ENCODE measurements at places on chromosomes 3 and 15. TPM values are rescaled to one million over a fixed set of nuclear protein-coding genes. Genes with fewer than 3 reads are reported as not detected.

DNA sequence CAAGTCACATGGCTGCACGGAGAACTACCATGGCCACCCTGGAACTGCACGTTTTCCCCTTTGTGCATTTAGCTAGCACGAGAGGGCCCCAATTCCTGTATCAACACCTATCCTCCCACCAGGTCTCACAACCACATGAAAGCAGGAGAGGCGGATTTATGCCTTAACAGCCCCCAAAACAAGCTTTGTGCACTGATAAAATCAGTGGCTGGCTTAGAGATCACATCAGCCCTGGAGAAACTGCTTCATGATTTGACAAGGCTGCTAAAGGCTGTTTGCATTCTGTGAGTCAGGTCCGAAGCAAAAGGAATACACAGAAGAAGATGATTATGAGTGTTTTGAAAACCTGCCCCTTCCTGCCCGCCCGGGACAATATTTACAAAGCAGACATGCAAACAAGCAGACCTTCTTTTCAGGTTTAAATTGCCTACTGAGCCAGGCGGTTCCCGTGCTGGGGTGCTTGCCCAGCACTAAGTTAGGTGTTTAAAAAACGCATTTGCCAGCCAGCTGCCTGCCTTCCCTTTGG lies 25.9 kb downstream of the CEMIP start:
- H3K36me3 ChIP-seq, result no peaks in the 10 kb centered on the region
- H3K4me1 ChIP-seq, result no peaks in the 10 kb centered on the region
- no peak overlapping the region for H3K27ac ChIP-seq
- no peaks in the 10 kb centered on the region for H3K27me3 ChIP-seq

GRCh38 chr3:142963516-142964448 lies at the start of gene PAQR9:
Gene PAQR9 (minus strand): TSS chr3:142963674. CDS start chr3:142963336, 338 bp downstream.
- no peaks in the 10 kb centered on the region for H3K27me3 ChIP-seq
- H3K36me3 ChIP-seq, result no peaks in the 10 kb centered on the region
- peak; percentile 14 for DNase-seq
- H3K4me3 ChIP-seq, result peak within 1 kb of the TSS; percentile 64
- H3K27ac ChIP-seq, result peak within 1 kb of the TSS; percentile 68
- H3K4me1 ChIP-seq, result peaks cover 6% of the 10 kb centered on the region

DNA sequence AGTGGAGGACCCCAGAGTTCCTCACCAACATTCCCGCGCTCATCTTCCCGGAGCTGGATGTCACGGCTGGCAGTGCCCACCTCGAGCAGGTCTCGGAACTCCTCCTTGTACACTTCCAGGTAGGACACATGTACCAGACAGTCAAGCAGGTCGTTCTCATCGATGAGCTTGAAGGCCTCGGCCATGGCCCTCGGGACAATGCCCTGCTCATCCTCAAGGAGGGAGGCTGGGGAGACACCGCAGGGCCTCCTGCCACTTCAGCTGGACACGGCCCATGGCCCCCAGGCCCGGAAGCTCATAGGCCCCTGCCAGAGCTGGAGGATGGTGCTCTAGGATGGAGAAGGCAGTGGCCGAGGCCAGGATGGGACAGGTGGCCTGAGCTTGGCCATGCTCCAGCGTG lies 5.6 kb downstream of the KIF7 start:
- no peaks in the 10 kb centered on the region for H3K36me3 ChIP-seq
- no peak overlapping the region for H3K4me3 ChIP-seq
- H3K27ac ChIP-seq, result no peak overlapping the region
- H3K4me1 ChIP-seq, result peaks cover 4% of the 10 kb centered on the region
- peaks cover 6% of the 10 kb centered on the region for H3K27me3 ChIP-seq

- H3K27ac ChIP-seq, result no peak overlapping the region
- no peaks in the 10 kb centered on the region for H3K27me3 ChIP-seq
- no peaks in the 10 kb centered on the region for H3K4me1 ChIP-seq
- DNase-seq, result no peak
- H3K4me3 ChIP-seq, result no peak overlapping the region
- no peaks in the 10 kb centered on the region for H3K36me3 ChIP-seq
Measured at GRCh38 chr3:153892126-153892525, 229.1 kb upstream of the ARHGEF26 start.

- H3K27me3 ChIP-seq, result no peaks in the 10 kb centered on the region
- no peak overlapping the region for H3K4me3 ChIP-seq
- no peaks in the 10 kb centered on the region for H3K36me3 ChIP-seq
- no peak overlapping the region for H3K27ac ChIP-seq
- DNase-seq, result no peak
Measured at GRCh38 chr15:69583626-69584025, 131.0 kb downstream of the RPLP1 start.

GRCh38 chr3:123351501-123351900 lies 97.4 kb downstream of the ADCY5 start:
- H3K4me3 ChIP-seq, result no peak overlapping the region
- H3K27me3 ChIP-seq, result no peaks in the 10 kb centered on the region
- DNase-seq, result no peak
- no peak overlapping the region for H3K27ac ChIP-seq
- H3K36me3 ChIP-seq, result no peaks in the 10 kb centered on the region
- H3K4me1 ChIP-seq, result no peaks in the 10 kb centered on the region

- H3K4me3 ChIP-seq, result no peak overlapping the region
- no peaks in the 10 kb centered on the region for H3K36me3 ChIP-seq
- no peaks in the 10 kb centered on the region for H3K4me1 ChIP-seq
- no peak for DNase-seq
- no peak overlapping the region for H3K27ac ChIP-seq
Measured at GRCh38 chr3:8954938-8955763, 8.1 kb downstream of the RAD18 start.

DNA sequence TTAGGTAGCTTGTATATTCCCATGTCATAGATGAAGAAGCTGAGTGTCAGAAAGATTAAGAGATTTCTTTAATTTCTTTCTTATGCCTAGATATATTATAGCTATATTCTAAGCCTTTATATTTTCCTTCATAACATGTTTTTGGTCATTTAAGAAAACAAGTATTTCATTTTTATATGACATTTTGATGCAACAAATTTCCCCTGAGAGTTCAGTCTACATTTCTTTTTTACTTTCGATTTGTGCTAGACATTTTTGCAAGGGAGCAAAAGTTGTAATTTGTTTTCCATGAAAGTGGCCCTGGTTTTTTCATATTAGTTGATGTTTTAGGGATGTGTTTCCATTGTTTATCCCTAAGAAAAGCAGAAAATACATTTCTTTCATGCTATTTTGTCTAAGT lies 344.9 kb downstream of the NLGN1 start:
- no peak overlapping the region for H3K27ac ChIP-seq
- DNase-seq, result no peak
- no peaks in the 10 kb centered on the region for H3K36me3 ChIP-seq
- peak overlapping the region; percentile 10 for H3K4me3 ChIP-seq
- H3K4me1 ChIP-seq, result no peaks in the 10 kb centered on the region

DNA sequence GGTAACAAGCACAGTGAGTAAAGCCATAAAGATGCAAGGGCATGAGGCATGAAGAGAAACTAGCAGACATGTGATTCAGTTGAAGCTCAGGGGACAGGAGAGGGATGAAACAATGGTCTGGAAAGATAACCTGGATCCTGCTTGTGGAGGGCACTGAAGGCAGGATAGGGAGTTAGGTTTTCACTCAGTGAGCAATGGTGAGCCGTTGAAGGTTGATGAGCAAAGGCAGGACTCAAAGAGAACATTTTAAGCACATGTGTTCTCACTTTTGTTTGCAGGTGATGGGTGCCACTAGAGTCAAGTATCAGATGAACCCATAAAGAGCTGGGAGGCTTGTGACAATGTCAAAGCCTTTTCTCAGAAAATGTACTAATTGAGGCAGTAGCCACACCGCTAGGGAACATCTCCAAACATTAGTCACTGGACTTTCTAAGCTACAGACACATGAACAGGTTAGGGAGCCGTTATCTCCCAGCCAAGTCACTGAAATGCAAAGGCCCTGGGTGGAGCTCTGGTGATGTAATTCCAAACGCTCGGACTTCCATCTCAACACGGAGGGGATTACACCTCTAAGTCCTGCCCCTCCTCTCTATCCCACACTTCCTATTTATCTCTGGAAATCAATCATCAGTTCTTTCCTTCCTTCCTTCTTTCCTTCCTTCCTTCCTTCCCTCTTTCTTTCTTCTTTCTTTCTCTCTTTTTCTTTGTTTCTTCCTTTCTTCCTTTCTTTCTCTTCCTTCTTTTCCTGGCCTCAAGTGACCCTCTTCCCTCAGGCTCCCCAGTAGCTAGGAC lies 22.7 kb downstream of the KLHL6 start:
- DNase-seq, result no peak
- no peaks in the 10 kb centered on the region for H3K27me3 ChIP-seq
- peaks cover 16% of the 10 kb centered on the region for H3K4me1 ChIP-seq
- no peak overlapping the region for H3K27ac ChIP-seq
- H3K36me3 ChIP-seq, result no peaks in the 10 kb centered on the region

DNA sequence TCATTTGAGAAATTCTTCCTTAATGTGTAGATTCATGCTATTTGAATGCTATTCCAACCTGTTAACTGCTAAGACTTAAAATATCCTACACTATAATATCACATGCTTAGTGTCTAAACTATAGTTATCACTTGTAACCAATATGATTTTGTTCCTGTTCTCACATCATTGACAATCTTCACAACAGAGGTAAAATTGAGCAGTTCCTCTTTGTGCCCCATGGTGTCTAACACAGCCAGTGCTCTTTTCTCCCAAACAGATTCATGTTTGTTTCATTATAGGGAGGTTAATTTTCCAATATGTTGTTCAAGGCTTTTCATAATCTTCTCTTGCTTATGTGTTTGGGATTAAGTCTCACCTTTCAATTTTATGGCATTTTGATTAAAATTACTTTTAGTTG lies 591.1 kb downstream of the ZPLD1 start:
- no peaks in the 10 kb centered on the region for H3K36me3 ChIP-seq
- H3K27ac ChIP-seq, result no peak overlapping the region
- no peak for DNase-seq
- H3K27me3 ChIP-seq, result no peaks in the 10 kb centered on the region
- H3K4me1 ChIP-seq, result no peaks in the 10 kb centered on the region

DNA sequence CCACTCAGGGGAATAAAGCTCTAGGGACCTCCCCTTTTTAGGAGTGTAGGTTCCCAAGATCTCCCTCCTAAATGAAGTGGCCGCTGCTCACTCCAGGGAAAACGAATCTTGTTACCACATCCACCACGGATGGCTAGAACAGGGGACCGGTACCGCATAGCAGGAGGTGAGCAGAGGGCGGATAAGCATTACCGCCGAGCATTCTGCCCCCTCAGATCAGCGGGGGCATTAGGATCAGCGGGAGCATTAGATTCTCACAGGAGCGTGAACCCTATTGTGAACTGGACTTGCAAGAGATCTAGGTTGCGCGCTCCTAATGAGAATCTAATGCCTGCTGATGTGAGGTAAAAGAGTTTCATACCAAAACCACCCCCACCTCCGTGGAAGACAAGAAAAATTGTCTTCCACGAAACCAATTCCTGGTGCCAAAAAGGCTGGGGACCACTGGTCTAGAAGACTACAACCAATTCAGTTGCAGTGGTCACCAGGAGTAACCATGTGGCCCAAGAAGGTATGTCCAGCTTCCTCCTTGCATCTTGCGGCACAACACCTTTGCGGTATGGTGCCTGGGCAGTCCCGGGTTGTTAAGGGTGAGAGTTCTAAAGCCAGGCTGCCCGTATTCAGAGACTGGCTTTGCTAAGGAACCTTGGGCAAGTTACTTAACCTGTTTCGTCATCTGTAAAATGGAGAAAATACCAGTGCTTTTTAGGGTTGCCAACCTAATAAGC lies 1.1 kb upstream of the SS18L2 start:
- H3K36me3 ChIP-seq, result peaks cover 6% of the 10 kb centered on the region
- DNase-seq, result no peak
- peak overlapping the region; percentile 92 for H3K4me3 ChIP-seq
- no peaks in the 10 kb centered on the region for H3K27me3 ChIP-seq

DNA sequence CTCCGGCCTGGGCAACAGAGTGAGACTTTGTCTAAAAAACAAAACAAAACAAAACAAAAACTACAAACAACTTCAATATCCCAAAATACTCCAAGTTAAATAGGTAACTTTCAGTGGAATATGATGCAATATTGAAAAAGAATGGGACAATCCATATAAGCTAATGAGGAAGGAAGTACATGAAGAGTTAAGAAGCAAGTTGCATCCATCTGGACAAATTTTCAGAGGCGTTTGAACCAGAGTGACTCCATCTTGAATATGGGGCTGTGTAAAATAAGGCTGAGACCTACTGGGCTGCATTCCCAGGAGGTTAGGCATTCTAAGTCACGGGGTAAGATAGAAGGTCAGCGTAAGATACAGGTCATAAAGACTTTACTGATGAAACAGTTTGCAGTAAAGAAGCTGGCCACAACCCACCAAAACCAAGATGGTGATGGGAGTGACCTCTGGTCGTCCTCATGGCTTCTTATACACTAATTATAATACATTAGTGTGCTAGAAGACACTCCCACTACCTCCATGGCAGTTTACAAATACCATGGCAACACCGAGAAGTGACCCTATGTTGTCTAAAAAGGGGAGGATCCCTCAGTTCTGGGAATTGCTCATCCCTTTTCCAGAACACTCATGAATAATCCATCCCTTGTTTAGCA lies 58.1 kb upstream of the LCTL start:
- DNase-seq, result no peak
- no peak overlapping the region for H3K27ac ChIP-seq
- peaks cover 32% of the 10 kb centered on the region for H3K27me3 ChIP-seq
- peaks cover 2% of the 10 kb centered on the region for H3K4me1 ChIP-seq

GRCh38 chr3:15356176-15356575 lies 23.8 kb upstream of the SH3BP5 start:
- H3K4me1 ChIP-seq, result no peaks in the 10 kb centered on the region
- no peak for DNase-seq

GRCh38 chr3:101391413-101391950 lies 71.1 kb upstream of the IMPG2 start:
- H3K27ac ChIP-seq, result no peak overlapping the region
- H3K27me3 ChIP-seq, result no peaks in the 10 kb centered on the region
- no peaks in the 10 kb centered on the region for H3K36me3 ChIP-seq
- no peak for DNase-seq
- no peak overlapping the region for H3K4me3 ChIP-seq

- no peak overlapping the region for H3K4me3 ChIP-seq
- H3K36me3 ChIP-seq, result peaks cover 80% of the 10 kb centered on the region
- no peaks in the 10 kb centered on the region for H3K27me3 ChIP-seq
- DNase-seq, result no peak
- no peaks in the 10 kb centered on the region for H3K4me1 ChIP-seq
Measured at GRCh38 chr3:154304116-154304786, 20.0 kb downstream of the DHX36 start.

GRCh38 chr3:61066800-61067199 lies 184.5 kb downstream of the FHIT start:
- H3K27me3 ChIP-seq, result no peaks in the 10 kb centered on the region
- H3K36me3 ChIP-seq, result no peaks in the 10 kb centered on the region
- no peaks in the 10 kb centered on the region for H3K4me1 ChIP-seq
- DNase-seq, result no peak
- no peak overlapping the region for H3K4me3 ChIP-seq
- no peak overlapping the region for H3K27ac ChIP-seq

GRCh38 chr3:160259589-160259988 lies 34.4 kb downstream of the C3orf80 start:
- H3K4me1 ChIP-seq, result no peaks in the 10 kb centered on the region
- DNase-seq, result no peak
- no peak overlapping the region for H3K27ac ChIP-seq
- H3K36me3 ChIP-seq, result no peaks in the 10 kb centered on the region

- no peak for DNase-seq
- H3K27me3 ChIP-seq, result no peaks in the 10 kb centered on the region
- H3K4me3 ChIP-seq, result no peak overlapping the region
- H3K36me3 ChIP-seq, result no peaks in the 10 kb centered on the region
- no peaks in the 10 kb centered on the region for H3K4me1 ChIP-seq
- no peak overlapping the region for H3K27ac ChIP-seq
Measured at GRCh38 chr3:125245521-125245920, 33.0 kb upstream of the SLC12A8 start.

The IQCH gene
- 0.38 TPM for total RNA-seq

The ACP3 gene
- total RNA-seq, result not detected

The SRGAP3 gene
- total RNA-seq, result 1.3 TPM

The POLQ gene
- 0.07 TPM for total RNA-seq

The CYP19A1 gene
- 0.68 TPM for total RNA-seq

The PLS1 gene
- total RNA-seq, result 5.4 TPM

The TICRR gene
- total RNA-seq, result not detected

The CNTN3 gene
- 0.24 TPM for total RNA-seq

The DENND6A gene
- 15.1 TPM for total RNA-seq

The HRG gene
- 0.46 TPM for total RNA-seq
